PC-9 (cell line): ENCODE measurements at places on chromosomes 2 and 18. TPM values are rescaled to one million over a fixed set of nuclear protein-coding genes. Genes with fewer than 3 reads are reported as not detected.

- no peaks in the 10 kb centered on the region for H3K36me3 ChIP-seq
- H3K27ac ChIP-seq = no peak overlapping the region
- no peak for DNase-seq
- no peaks in the 10 kb centered on the region for H3K4me1 ChIP-seq
Measured at GRCh38 chr2:120783371-120783791, 47.7 kb downstream of the GLI2 start.

DNA sequence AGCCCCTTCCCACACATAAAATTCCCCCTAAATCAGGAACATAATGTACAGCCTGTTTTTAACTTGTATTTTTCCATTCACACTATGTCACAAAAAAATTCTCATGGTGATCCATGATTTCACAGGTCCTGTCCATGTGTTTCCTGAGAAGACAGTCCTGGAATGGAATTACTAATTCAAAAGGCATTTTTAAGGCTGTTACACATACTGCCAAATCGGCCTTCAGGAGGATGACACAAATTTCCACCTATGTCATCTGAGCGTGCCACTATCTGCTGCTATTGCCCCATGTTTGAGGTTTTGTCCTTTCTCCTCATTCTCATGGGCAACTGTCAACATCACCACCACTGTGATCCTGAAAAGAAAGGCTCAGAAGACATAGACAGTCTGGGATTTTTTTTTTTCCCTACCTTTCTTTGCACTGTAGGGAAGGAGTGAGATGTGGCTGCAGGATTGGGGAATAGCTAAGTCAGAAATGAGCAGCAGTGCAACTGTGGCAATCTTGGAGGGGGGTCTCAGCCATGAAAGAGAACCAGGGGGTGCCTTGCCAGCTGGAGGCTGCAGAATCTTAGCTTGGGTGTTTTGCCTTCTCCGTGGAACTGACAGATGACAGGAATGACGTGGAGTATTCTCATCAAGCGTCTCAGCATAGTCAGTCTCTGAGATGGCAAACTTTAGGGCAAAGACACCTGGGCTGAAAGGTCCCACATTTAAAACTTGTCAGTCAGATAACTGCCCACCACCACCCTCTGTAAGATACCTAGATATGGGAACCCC is 73.4 kb downstream of the MARCHF4 start:
- H3K4me3 ChIP-seq = no peak overlapping the region
- peaks cover 7% of the 10 kb centered on the region; the same call in 1 of the 2 replicates for H3K4me1 ChIP-seq
- no peaks in the 10 kb centered on the region for H3K36me3 ChIP-seq
- DNase-seq = no peak
- H3K27ac ChIP-seq = no peak overlapping the region
- H3K27me3 ChIP-seq = no peaks in the 10 kb centered on the region

DNA sequence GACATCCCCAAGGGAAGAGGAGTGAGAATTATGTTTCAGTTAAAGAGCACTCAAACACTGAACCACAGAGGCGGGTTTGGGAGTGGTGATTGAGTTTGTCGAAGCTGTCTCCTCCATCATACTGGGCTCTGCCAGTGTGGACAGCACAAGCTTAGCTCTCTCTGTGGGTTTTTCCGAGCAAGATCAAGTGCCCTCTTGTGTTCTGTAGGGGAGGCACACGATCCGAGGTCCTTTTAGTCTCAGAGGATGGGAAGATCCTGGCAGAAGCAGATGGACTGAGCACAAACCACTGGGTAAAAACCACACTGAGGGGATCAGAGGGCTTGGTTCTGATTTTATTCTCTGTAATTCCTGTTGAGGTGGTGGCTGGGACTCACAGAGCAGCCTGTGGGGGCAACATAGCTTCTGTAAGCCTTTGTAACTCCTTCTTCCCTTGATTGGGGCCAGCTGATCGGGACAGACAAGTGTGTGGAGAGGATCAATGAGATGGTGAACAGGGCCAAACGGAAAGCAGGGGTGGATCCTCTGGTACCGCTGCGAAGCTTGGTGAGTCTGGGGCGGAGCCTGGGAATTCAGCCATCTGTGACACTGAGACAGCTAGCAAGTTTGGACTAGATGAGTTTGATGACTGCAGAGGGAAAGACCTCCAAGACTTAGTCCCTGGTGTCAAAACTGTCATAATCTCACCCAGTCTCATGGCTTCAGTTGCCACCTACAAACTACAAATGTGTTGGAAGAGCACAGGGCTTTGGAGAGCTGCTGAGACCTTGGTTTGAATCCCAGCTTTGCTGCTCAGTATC is 2.0 kb downstream of the NAGK start:
- no peaks in the 10 kb centered on the region for H3K36me3 ChIP-seq
- DNase-seq = no peak
- H3K4me1 ChIP-seq = peaks cover 25% of the 10 kb centered on the region
- H3K27ac ChIP-seq = no peak overlapping the region
- no peaks in the 10 kb centered on the region for H3K27me3 ChIP-seq

GRCh38 chr2:65974067-65974723 is 460.7 kb upstream of the MEIS1 start:
- no peak overlapping the region for H3K4me3 ChIP-seq
- DNase-seq = no peak
- no peaks in the 10 kb centered on the region for H3K27me3 ChIP-seq
- no peaks in the 10 kb centered on the region for H3K4me1 ChIP-seq
- H3K27ac ChIP-seq = no peak overlapping the region
- H3K36me3 ChIP-seq = no peaks in the 10 kb centered on the region

- peaks cover 28% of the 10 kb centered on the region for H3K4me1 ChIP-seq
- no peaks in the 10 kb centered on the region for H3K36me3 ChIP-seq
Measured at GRCh38 chr2:197158591-197159550, 151.7 kb downstream of the ANKRD44 start.

GRCh38 chr2:173658946-173659371 is 304.3 kb downstream of the CDCA7 start:
- H3K27ac ChIP-seq = no peak overlapping the region
- no peaks in the 10 kb centered on the region for H3K36me3 ChIP-seq
- H3K4me1 ChIP-seq = no peaks in the 10 kb centered on the region
- DNase-seq = no peak
- H3K4me3 ChIP-seq = no peak overlapping the region

TDRD15 gene
- 1.9 and 2.9 TPM in 2 replicates for total RNA-seq
